ENCODE measurements at places on chromosomes 7 and 10. TPM values are rescaled to one million over a fixed set of nuclear protein-coding genes. Genes with fewer than 3 reads are reported as not detected.

Gene GRID2IP
- total RNA-seq, result 0.30 TPM

Gene OR2A1
- 0.20 TPM for total RNA-seq

Gene PTPRN2
- total RNA-seq, result 0.99 TPM

Gene CNNM1
- 0.20 TPM for total RNA-seq

Gene PRSS1
- not detected for total RNA-seq

Gene HGF
- 4.7 TPM for total RNA-seq

Gene EBF3
- total RNA-seq, result 19.5 TPM

Gene CFAP58
- total RNA-seq, result 0.39 TPM

Gene ITGB8
- total RNA-seq, result 27.1 TPM

Gene HOXA1
- total RNA-seq, result 0.59 TPM

Gene CRHR2
- total RNA-seq, result 0.20 TPM

Gene GFRA1
- total RNA-seq, result 49.8 TPM

Gene HDAC9
- 28.2 TPM for total RNA-seq

Gene TYW1B
- total RNA-seq, result 4.5 TPM

Gene OR2A42
- 0.10 TPM for total RNA-seq

Gene PPP1R17
- total RNA-seq, result not detected

Gene DRGX
- total RNA-seq, result 0.20 TPM

Gene SYT15
- total RNA-seq, result 0.79 TPM

Gene JCAD
- total RNA-seq, result 17.2 TPM

Gene PALD1
- 8.6 TPM for total RNA-seq

Gene HOXA9
- 9.6 TPM for total RNA-seq

Gene SLC26A4
- total RNA-seq, result 1.1 TPM
